ENCODE measurements at places on chromosomes 3 and 15.

GRCh38 chr15:63408524-63408923 is 26.9 kb upstream of the CA12 start:
- DNase-seq = no peak

- DNase-seq = no peak
Measured at GRCh38 chr3:26636096-26636727, 13.6 kb downstream of the LRRC3B start.

DNA sequence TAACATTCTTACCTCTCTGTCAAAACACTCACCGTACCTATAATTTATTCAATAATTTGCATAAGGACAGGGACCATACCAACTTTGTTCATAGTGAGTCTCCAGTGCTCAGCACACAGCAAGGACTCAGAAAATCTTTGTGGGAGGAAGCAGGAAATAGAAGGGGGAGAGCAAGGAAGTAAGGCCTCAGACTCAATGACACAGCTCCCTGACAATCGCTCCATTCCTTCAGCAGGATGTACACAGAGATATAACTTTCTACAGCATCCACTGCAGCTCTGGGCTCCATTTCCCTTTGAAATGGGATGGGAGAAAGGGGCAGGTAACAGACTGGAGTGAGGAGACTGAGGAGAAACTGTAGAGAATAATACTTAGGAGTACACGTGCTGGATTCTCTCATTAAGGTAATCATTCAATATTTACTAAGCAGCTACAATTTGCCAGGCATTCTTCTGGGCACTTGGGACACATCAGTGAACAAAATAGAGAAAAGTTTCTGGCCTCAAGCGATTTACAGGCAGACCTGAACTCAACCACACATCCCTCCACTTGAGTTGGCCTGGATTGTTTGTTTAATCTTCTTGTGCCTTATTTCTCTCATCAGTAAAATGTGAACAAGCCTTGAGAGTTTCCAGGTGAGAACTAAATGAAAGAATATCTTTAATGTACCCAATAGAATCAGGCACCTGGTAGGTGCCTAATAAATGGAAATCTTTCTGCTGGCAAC is 330.3 kb upstream of the THBS1 start:
- DNase-seq = no peak

DNA sequence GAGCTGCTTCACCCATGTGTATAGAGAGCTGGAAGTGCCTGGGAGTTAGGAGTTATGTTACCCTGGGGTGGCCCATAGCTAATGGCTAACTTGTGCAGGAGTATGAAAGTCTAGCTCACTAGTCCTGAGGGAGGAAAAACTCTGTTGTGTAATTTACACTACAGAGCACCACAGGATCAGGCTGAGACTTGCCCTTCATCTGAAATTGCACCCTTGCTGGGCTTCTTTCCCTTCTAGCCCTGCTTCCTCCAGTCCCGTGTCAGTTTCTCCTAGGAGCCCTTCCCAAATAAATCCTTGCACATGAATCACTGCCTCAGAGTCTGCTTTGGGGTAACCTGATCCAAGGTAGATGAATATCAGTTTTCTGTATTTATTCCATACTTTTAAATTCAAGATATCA is 40.0 kb downstream of the CTXND1 start:
- no peak for DNase-seq

GRCh38 chr3:4776980-4777581 is 202.2 kb upstream of the BHLHE40 start:
- DNase-seq = peak; percentile 31

DNA sequence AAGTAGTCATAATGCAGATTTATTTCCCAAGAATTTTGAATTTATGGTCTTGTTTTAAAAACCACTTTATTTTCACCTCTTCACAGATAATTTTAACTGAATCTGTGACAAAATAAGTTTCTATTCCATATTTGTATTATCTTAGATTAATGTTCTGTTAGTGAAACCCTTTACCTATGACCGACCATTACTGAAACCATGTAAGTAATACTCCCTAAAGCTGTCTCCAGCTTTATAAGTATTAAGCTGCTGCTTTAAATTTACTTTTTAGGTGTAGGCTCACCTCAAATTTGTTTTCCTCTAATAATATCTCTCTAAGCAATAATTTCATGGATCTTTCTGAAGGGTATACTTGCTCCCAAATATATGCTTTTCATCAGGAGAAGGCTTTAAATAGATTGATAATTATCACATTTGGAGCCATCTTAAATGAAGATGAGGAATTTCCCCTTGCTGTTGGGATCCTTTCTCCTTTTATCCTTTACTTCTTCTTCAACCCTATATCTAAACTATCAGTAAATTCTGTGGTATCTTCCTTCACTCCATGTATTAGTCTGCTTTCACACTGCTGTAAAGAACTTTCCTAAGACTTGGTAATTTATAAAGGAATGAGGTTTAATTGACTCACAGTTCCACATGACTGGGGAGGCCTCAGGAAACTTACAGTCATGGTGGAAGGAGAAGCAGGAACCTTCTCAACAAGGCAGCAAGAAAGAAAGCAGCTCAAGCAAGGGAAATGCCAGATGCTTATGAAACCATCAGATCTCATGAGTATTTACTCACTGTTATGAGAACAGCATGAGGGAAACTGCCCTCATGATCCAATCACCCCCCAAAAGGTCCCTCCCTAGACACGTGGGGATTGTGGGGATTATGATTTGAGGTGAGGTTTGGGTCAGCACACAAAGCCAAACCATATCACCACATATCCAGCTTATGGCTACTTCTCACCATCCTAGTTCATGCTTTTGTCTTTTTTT is 92.3 kb upstream of the P2RY1 start:
- DNase-seq = no peak

All from astrocyte (in vitro differentiated cells and primary cell).